Effector memory CD8-positive, alpha-beta T cell (primary cell): ENCODE measurements at places on chromosomes 11 and 22.

- no peak for DNase-seq
Observed at GRCh38 chr11:115806056-115806455, 301.8 kb upstream of the CADM1 start.

DNA sequence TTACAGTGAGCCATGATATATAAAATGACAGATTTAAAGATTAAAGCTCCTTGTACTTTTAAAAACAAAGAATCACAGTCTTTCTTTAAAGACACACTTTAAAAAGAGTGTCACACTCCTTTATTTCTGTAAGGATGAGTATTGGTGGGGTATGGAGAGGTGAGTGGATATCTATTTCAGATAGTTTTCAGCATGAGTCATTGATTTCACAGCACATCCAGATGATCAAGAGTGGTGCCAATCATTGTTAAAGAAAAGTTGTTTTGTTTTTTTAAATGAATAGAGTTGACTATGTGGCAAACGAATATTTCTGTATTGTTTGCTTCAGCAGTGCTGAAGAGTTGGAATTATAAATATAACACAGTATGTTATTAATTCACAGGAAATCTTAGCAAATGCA, 52.5 kb downstream of the FAR1 start:
- no peak for DNase-seq

GRCh38 chr11:48018528-48019216, 38.3 kb downstream of the PTPRJ start:
- no peak for DNase-seq

DNA sequence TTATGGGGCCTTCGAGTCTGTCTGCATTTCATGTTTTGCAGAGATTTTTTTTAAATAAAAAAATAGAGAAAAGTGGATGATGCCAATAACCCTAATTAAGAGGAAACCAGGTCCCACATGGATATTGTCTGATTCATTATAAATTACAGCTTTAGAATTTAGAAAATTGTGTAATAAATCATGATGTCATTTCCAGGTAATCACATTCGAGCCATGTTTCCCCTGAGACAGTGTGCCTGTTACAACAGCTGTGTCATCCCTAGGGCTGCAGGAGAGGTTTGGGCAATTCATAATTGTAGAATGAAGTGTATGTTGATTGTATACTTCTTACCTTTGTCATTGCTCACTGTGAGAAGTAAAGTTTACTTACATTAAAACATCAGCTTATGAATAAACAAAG, 38.3 kb downstream of the NCAM1 start:
- no peak for DNase-seq

GRCh38 chr11:44564166-44564565, 1.3 kb upstream of the CD82 start:
- no peak for DNase-seq

- no peak for DNase-seq
Observed at GRCh38 chr11:97107604-97108003, 717.8 kb downstream of the JRKL start.

GRCh38 chr22:27885977-27886842, 32.8 kb downstream of the PITPNB start:
- DNase-seq = peak; percentile 31

DNA sequence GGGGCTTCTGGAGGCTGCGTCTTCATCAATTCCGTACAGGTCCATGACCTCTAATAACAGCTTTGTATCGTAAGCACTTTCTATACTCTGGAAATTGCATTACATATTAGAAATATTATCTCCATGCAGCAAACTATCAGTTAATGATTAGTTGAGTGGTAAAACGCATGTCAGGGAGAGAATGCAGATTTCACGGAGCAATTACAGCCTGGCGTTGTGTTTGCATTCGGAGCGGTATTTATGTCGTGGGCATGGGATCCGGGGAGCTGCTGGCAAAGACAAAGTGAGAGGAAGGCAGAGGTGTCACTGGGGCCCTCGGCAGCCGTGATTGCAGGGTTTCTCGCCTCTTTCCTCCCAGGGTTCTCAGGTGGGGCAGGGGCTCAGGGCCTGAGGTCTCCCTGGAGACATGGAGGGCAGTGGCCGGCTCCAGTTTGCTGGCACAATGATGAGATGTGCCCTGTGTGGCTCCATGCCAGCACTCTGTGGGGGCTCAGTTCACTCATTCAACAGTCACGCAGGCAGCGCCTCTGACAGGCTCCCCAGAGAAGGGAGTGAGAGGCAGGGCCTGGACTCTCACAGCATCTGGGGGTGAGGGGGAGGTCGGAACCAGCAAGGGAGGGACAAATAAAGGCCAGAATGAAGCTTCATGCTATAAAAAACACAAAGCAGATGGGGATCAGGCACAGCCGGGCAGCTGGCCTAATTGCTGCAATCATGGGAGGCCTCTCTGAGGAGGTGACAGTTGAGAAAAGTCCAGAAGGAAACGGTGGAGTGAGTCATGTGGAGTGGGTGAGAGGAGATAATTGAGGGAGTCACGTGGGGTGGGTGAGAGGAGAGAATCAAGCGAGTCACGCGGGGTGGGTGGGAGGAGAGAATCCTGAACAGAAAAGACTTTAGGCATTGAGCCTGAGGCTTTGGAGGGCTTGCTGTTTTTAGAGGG, 1002.7 kb downstream of the BRD1 start:
- no peak for DNase-seq

- DNase-seq = no peak
Observed at GRCh38 chr11:69667619-69668604, 7.2 kb downstream of the LTO1 start.

DNA sequence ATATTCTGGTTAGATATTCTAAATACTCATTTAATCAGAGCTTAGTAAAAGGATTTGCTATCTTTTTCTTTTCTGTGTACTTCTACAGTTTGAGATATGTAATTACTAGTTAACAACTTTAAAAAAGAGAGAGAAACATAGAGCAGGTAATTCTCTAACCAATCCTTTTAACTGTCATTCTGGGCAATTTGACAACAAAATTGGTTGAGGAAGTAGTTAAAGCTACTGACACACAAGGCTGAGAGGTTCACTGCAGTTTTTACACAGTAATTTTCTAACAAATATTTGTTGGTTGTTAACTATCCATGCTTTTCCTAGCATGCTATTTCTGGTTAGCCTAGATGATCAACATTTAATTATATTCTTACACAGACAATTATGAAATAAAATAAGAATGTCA, 3.6 kb downstream of the SOX6 start:
- no peak for DNase-seq

DNA sequence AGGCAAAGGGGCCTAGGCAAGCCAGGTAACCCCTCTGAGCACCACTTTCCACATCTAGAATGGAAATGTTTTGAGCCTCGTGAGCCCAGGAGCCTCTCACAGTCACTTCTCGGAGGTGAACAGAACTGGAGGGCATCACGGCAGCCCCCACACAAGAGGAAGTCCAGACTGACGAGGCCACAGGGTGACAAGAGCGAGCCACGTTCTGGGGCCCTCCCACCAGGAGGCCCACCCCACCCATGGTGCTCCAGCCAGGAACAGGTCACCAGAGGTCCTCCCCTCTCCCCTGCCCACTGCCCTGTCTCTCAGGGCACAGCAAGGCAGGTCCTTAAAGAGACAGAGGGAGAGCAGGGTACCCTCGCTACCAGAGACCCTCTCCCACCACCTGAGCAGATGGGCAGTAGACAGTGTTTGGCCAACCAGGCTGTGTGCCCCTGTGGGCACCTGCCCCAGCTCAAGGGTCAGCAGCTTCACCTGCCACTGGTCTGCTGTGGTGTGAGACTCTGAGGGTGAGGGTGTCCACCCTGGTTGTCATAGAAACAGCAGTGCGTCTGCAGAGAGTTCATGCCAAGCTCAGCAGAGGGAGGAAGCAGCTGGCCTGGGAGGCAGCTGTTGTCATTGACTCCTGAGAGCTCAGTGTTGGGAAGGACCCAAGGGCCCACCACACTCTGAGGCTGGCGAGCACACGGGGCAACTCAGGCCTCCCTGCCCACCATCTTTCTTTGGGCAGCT, 31.4 kb downstream of the RSPH14 start:
- no peak for DNase-seq

DNA sequence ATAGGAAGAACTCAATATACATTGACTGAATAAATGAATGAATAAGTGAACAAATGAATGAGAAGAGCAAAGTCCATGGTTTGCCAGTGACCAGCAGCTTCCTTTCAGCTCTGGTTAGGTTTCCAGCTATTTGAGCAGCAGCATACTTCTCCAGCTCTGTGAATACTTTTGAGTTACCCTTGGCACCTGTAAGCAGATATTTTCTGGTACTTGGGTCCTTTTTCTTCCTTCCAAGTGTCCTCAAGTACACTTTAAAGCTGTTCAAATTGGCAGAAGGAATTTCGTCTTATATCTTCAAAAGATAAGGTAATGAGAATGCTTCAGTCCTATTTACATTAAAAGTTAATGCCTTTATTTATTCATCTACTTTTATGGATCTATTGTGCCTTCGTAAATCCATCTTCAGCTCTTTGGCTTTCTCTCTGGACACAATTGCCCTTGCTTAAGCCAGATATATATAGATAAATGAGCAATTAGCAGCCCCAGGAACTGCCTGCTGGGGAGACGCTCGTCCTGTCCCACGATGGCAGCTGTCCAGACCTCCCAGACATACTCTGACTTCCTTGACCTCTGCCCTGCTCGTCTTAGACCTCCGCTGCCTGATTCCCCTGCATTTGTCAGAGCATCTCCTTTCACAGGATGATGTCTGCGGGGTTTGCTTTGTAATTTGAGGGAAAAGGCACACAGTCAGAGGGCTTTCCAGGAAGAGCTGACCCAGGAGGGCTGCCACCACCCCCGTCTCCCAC, 926.3 kb downstream of the OPCML start:
- DNase-seq = no peak

- DNase-seq = no peak
Observed at GRCh38 chr11:1810761-1811160, 24.0 kb upstream of the SYT8 start.

GRCh38 chr22:46419754-46420571, 84.4 kb downstream of the TRMU start:
- DNase-seq = no peak

DNA sequence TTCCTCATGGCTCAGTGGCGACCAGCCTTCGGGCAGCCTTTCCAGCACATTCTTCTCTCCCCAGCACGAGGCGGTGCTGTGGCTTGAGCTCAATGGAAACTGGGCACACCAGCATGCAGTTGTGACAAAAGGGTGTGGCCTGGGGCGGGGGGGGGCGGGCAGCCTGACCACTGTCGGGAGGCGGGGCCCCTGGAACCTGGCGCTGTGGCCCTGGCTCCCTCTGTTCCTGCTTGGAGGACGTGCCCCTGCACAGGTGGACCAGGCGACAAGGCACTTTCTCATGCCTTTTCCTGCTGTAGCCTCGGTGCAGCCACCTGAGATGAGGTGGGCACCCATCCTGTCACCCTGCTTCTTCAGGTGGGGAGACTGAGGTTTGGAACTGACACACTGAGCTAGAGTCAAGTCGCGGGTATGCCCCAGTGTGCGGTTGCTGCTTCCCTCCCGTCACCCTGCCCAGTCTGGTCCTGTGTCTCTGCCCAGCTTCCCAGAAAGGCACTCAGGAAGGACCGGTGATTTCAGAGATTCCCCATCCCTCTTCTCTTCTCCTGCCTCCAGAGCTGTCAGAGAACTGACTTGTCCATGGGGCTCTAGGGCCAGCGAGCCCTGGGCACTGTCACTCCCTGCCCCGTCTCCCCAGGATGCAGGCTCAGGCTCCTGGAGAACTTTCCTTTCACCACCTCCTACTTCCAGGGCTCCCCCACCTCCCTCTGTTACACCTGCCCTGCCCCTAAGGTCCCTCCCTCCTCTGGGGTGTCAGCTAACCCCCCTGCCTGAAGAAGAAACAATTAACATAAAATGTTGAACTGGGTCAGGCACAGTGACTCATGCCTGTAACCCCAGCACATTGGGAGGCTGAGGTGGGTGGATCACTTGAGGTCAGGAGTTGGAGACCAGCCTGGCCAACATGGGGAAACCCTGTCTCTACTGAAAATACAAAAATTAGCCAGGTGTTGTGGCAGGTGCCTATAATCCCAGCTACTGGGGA, 9.9 kb downstream of the B3GAT1 start:
- DNase-seq = no peak

DNA sequence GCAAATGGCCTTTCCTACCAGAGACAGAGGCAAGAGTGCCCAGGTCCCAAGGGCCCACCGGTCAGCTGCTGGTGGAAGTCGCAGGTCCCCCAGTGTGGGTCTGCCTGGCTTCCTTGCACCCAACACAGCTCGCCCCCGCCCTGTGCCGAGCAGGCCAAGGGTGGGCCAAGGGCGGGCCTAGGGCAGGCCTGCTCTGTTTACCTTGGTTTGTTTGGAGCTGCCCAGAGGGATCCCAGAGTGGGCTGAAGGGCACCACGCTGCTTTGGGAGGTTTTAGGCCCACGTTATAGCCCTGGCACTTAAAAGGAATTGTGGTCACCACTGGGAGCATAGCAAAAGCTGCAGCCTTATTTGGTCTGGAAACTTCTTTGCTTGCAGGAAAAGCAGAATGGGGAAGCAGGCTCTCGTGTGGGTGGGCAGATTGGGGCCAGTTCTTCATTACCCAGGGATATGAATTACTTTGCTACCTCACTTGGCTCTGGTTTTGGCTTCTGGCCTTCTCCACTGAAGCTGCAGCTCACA, 38.0 kb downstream of the MRGPRD start:
- no peak for DNase-seq

DNA sequence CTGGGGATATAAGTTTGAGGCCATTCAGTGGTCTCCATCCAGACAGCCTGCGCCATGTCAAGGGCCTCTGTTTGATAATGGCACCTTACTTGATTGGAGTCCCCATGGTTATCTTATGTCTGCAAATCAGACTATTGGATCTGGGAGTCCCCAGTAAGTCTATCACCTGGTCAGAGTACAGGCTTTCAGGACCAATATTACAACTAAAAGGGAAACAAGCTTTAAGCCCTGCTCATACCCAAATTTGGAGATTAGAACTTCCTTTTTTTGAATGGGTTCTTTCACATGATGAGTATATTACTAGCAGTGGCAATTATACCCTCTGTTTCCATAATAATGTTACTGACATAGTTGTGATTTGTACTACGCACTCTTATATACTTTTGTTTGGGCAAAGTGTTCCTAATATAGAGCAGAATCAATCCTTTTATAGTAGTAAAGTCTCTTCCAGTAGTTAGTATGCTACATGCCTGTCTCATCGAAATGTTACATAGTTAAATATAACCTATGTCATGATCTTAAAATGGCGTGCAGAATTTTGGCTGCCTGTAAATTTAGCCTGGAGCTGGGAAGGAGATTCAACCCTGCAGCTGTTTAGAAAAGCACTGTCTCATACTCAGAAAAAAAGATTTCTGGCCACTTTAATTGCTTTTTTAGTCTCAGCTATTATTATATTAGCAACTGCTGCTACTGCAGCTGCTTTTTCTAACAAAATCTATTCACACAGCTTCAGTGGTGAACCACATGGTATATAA, 4.9 kb downstream of the MS4A15 start:
- DNase-seq = no peak

DNA sequence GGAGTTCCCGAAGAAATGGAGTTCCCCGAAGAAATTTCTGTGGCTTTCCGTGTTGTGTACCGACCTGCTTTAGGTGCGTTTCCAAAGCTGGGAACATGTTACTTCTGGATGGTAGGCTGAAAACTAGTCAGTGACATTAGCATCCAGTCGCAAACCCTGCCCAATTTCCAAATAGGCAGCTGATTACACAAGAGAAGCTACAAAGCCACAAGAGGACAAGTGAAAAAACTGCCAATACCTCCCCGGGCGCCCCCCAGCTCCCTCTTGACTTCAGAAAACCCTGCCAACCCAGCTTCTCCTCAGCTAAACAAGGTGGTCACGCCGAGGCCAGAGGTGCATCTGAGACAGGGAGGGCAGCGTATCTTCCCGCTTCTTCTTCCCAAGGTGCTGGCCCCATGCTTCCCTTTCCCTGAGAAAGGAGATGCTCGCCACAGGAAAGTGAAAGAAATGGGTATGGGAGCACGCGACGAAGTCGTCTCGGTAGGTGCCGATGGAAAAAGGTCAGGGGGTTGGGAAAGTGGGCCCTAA, 551 bp downstream of the AGBL2 start:
- DNase-seq = peak; percentile 17
